ENCODE measurements at places on chromosomes 1 and 21.

DNA sequence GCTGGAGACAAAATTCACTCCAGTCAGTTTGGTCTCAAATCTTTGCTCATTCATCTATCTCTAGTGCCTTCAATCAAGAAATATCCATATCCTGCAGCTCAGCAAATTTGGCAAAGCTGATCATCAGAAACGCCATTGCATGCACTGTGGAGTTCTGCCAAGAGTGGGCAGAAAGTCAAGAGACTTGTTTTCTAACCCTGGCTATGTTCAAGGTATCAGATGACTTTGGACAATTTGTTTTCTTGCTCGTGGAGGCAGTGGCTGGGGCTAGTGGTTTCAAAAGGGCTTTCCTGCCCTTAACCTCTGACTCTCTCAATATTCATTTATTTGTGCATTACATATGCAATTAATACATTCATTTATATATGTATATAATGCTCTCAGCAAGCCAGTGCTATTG, 12.8 kb upstream of the LRRC52 start:
- DNase-seq = no peak

- DNase-seq = no peak
Measured at GRCh38 chr21:34999397-34999941, 49.6 kb downstream of the RUNX1 start.

GRCh38 chr1:198377702-198378101, 162.8 kb downstream of the ATP6V1G3 start:
- no peak for DNase-seq

DNA sequence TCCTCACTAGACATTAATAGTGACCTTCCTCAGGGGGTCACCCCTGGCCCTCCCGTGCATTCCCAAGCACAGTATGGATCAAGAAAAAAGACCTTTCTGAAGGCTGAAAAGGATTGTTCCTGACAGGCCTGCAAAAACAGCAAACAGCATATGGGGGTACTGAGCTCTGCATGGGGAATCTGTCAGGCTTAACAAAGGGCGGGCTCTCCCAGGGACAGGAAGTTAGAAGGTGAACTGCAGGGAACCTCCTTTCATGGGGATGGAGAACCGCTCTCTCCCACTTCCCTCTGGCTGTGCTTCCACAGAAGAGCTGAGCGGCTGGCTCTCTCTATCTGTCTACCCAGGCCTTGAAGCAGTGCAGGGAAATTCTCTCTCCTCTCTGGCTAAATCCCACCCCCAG, 91.7 kb downstream of the DTL start:
- no peak for DNase-seq

- no peak for DNase-seq
Measured at GRCh38 chr1:30232288-30232899, 491.0 kb downstream of the MATN1 start.

DNA sequence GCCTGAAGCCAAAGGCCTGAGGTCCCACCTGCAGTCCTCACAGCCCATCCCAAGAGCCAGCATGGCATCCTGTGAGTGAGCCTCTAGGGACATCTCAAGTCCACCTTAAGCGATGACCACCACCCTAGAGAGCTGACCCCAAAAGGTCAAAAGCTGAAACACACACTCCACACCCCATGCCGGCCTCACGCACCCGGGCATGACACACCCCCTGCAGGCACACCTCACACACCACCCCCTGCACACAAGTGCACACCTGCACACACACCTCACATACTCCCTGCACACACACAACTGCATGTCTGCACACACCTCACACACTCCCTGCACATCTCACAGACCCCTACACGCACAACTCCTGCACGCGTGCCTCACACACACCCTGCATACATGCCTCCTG, 118.7 kb downstream of the NPHP4 start:
- no peak for DNase-seq

- no peak for DNase-seq
Measured at GRCh38 chr1:152169366-152170025, 10.5 kb upstream of the RPTN start.

- no peak for DNase-seq
Measured at GRCh38 chr1:7454052-7454815, 316.9 kb upstream of the VAMP3 start.

DNA sequence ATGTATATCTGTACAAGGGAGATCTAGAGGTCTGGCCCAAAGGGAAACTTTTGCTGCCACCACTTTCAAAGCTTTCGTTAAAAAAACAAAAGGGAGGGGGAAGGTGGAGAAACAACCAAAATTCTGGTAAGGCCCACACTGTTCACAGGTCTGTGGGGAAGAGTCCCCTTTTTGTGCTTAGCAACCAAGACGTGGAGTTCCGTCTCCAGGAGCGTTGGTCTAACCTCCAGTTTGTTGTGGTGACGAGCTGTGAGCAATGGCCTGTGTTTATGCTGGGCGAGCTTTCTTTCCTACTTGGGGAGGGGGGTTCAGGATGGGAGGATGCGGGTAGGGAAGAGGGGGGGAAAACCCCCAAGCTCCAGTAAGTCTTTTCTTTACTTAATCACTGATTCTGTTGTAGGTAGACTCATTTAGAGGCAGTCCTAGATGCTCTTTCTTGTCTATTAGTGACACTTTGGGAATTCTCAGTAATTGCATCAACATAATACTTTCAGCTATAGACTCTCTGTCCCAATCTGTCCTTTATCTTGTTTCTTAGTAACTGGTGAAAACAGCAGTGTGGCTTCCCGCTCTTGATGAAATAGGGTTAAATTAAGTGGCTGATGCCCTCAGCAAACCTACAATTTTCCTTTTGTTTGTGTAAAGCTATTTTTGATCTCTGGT, 1.5 kb downstream of the HIPK1 start:
- peak; percentile 46 for DNase-seq

- no peak for DNase-seq
Measured at GRCh38 chr1:233722212-233722979, 108.5 kb downstream of the KCNK1 start.

DNA sequence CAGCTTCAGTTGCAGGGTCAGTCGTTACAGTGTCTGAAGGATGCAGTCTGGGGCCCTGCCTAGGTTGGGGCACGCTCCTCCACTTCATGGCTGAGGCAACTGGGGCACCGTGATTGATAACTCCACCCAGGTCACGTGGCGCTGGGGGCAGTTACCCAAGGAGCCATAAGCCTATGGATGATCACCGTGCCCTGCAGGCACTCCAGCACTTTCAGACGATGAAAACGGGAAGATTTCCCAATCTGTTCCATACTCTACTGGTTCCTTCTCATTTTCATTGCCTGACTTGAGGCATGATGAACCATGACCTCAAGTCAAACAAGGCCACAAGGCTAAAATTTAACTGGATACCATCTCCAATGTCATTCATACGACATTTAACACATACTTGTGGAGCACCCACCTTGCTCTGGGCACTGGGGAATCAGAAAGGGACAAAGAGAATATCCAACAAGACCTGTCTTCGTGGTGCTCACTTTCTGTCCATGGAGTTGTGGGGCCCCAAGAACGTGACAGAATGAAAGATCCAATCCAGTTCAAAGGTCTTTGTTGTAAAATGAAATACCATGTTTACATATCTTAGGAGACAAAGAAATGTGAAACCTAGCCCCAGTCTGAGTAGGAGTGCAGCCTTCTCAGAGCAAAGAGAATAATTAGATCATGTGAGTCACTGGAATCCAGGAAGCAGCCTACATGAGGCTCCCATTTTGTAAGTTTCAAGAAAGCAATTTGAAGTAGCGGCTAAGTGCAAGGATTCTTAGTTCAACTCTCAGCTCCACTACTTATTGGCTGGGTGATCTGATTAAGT, 39.4 kb upstream of the SPOCD1 start:
- no peak for DNase-seq

- no peak for DNase-seq
Measured at GRCh38 chr21:43354666-43355065, 72.3 kb downstream of the SIK1 start.

- no peak for DNase-seq
Measured at GRCh38 chr1:68916221-68916902, 419.5 kb upstream of the DEPDC1 start.

DNA sequence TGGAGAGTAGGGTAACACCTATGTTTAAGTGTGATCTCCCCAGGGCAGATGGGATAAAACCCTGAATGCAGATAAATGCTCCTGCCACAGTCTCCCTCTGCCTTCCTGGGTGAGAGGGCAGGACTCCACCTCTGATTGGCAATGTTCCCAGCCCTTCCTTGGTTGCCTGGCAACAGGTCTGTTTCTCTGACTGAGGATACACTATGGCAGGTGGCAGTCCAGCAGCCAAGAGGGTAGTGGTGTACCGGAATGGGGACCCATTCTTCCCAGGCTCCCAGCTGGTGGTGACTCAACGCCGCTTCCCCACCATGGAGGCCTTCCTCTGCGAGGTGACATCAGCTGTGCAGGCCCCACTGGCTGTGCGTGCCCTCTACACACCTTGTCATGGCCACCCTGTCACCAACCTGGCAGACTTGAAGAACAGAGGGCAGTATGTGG, at the start of gene DCDC2B:
Gene DCDC2B (plus strand): TSS at position 199 of the 438 bp plus-strand sequence. CDS start 5 bp downstream, at position 204.
- no peak for DNase-seq

- DNase-seq = no peak
Measured at GRCh38 chr1:3518256-3518655, 63.8 kb downstream of the ARHGEF16 start.

- no peak for DNase-seq
Measured at GRCh38 chr1:181180407-181181031, 92.0 kb downstream of the IER5 start.

DNA sequence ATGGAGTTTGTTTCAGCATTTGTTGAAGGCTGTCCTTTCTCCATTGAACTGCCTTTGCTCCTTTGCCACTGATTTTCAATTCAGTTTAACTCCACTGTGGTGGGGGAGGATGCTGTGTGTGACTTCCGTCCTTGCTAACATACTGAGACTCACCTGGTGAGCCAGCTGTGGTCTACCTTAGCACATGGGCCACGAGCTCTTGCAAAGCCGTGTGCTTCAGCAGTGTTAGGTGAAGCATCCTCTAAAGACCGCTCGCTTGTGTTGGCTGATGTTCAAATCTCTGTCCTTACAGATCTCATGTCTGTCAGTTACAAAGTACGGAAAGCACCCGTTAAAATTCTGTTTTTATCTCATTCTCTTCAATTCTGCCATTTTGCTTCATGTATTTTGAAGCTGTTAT, 3.6 kb upstream of the SPATC1L start:
- no peak for DNase-seq

DNA sequence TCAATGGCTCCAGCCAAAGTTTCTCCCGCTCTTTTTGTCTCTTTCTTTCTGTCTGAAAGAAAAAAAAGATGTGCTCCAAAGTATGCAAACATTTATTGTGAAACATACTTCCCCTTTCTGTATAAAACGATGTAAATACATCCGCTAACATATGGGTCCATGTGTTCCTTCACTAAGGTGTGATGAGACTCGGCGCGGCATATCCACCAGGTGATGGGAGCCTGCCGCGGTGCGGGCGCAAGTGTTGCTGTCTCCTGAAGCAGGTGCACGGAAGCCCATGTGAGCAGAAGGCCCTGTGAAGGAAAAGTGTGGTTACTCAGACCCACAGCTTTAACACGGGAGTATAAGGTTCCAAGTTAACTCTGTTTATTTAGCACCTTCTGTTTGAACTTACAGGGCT, 466.6 kb upstream of the C1orf87 start:
- no peak for DNase-seq

- no peak for DNase-seq
Measured at GRCh38 chr1:11930571-11931445, 3.7 kb upstream of the PLOD1 start.

DNA sequence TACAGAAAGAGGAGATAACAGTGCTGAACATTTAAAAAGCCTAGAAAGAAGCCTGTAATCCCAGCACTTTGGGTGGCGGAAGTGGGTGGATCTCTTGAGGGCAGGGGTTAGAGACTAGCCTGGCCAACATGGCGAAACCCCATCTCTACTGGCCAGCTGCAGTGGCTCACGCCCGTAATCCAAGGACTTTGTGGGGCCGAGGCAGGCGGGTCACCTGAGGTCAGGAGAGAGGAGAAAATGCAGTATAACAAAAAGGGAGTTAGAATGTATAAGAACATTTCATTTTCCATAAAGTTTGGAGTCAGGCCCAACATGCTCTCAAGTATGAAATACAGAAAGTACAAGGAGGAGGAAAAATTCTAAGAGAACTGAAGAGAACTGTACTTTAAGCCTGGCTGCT, 134.5 kb downstream of the SMYD3 start:
- DNase-seq = no peak

GRCh38 chr1:199302554-199302953, 663.7 kb downstream of the PTPRC start:
- DNase-seq = no peak

GRCh38 chr1:244841273-244841927, 5.9 kb downstream of the COX20 start:
- DNase-seq = no peak

- DNase-seq = no peak
Measured at GRCh38 chr1:47866601-47867437, 130.4 kb downstream of the TRABD2B start.

DNA sequence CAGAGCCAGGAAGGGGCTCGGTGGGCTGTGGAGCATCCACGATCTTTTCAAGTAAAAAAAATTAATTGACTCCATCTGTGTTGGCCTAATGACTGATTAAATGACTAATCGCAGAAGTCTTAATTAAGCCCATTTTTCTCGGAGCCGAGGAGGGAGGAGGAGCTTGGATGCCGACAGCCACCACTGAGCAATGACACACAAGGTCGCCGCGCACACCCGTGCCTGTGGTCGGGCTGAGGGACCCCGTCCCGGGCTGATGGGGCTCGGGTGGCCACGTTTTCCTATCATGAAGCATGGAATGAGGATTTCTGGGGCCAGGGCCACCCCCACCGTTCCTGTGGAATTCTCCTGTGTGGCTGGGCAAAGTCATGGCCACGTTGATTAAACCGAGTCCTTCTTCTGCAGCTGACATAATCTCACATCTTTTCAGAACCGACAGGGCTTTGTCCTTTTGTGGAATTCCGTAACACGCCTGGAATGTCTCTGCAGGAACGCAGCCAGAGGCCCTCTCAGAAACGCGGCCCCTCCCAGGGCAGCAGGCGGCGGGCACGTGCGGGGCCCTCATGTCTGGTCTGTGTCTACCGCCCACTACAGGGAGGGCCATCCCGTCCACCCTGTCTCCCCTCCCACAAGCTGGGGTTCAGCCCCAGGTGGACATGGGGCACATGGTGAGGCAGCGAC, 60.7 kb downstream of the MORN1 start:
- DNase-seq = no peak

DNA sequence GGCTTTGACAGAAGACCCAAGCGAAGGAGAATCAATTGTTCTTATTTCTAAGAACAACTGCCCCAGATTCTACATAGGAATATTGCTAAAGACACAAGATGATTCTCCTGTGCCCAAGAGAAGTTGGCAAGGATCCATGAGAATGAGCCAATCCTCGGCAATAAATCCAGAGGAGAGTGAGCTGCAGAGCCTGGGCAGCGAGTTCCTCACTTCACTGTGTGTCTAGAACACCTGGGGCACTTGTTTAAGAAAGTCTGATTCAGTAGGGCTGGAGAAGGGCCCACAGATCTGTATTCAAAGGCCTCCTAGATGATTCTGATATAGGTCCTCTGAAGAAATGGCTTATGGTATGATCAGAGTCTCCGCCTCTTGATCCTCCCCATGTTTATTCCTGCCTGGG, 31.8 kb downstream of the GADD45A start:
- no peak for DNase-seq

GRCh38 chr1:110602466-110602865, 3.7 kb downstream of the KCNA2 start:
- no peak for DNase-seq

Data from stimulated activated CD8-positive, alpha-beta memory T cell treated with anti-CD3 and anti-CD28 coated beads, Interleukin-7, amount 100 ng/mL, for 1 hour (primary cell).